Activated gamma-delta T cell treated with Interleukin-2 at 50 U/mL for 16 hours (primary cell): ENCODE measurements at places on chromosomes 13 and 19.

DNA sequence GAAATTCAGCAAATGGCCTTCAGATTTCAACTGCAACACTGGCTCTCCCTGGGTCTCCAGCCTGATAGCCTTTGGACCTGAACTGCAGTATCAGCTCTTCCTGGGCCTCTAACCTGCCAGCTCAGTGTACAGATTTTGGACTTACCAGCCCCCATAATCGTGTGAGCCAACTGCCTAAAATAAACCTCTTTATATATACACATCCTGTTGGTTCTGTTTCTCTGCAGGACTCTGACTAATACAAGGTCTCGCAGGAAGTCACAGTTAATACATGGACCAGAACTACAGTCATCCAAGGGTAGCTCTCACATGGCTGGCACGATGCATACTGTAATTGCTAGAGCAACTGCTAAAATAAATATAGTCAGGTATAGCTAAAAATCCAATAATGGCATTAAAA is 85.1 kb downstream of the KATNAL1 start:
- DNase-seq: no peak

DNA sequence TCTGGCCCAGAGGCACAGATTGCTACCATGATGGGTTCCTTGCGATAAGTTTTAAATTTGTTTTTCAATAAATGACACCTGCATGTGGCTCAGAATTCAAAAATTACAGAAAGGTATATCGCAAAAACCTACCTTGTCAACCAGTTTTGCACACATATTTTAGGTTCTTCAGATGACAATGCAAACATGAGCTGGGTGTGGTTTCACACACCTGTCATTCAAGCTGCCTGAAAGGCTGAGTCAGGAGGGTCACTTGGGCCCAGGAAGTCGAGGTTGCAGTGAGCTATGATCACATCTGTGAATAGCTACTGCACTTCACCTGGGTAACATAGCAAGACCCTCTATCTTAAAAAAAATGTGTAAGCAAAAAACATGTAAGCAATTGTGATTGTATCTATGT is 56.1 kb downstream of the DNM2 start:
- DNase-seq: no peak

DNA sequence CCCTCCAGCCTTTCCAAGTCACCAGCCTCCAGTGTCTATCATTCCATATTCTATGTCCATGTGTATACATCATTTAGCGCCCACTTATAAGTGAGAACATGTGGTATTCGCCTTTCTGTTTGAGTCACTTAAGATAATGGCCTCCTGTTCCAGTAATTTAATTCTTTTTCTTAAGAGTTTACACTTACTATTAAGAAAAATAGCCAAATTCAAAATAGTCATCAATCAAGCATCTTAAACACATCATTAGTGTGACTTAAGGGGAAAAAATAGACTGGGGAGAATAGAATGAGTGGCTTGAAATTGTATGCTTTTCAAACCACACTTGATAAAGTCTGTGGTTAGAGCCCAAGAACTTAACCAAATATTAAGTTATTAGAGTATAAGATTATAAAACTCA is 248.0 kb downstream of the MAB21L1 start:
- DNase-seq: no peak

- DNase-seq: no peak
Observed at GRCh38 chr19:50723069-50723468, at the start of gene CLEC11A. Gene CLEC11A (plus strand): TSS chr19:50723364. CDS start chr19:50723526, 162 bp downstream.

DNA sequence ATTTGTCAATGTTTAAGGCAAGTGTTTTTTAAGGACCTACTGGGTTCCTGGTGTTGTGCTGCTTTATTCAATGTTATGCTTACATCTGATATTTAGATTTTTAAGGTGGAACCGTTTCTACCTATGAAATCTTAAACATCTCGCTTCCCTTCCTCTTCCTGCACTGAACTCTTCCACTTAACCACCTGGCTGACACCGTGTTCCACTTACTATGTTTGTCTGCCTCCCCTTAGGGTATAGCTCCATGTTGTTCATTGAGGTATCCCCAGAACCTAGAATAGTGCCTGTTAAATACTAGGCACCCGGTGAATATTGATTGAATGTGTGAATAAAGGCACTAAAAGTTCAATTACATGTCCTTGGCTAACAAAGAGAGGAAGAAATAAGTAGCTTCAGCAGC is 104.9 kb downstream of the RNF17 start:
- no peak for DNase-seq

- DNase-seq: no peak
Observed at GRCh38 chr13:64505336-64505910, 2724.7 kb downstream of the PCDH9 start.

DNA sequence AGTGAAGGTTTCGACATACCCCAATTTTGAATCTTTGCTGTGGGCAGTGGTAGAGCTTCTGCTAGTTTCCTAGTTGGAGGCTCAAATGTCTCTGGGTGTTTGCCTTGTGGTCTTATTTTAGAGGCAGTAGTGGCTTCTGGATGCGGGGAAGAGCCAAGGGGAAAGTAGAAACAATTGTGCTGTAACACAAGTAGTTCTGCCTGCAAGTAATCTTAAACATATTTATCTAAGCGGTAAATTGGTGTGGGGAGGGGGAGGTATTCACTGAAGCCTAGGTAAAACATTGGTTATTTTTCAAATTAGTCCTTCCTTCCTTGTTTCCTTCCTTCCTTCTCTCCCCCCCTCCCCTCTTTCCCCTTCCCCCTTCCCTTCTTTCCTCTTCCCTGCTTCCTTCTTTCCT is at the start of gene PCDH20:
Gene PCDH20, minus strand, starts transcription at position 101 of the 400 bp plus-strand sequence. CDS start 691 bp downstream, outside the sequence.
- no peak for DNase-seq

- no peak for DNase-seq
Observed at GRCh38 chr13:48004201-48004600, 3.1 kb upstream of the SUCLA2 start.

DNA sequence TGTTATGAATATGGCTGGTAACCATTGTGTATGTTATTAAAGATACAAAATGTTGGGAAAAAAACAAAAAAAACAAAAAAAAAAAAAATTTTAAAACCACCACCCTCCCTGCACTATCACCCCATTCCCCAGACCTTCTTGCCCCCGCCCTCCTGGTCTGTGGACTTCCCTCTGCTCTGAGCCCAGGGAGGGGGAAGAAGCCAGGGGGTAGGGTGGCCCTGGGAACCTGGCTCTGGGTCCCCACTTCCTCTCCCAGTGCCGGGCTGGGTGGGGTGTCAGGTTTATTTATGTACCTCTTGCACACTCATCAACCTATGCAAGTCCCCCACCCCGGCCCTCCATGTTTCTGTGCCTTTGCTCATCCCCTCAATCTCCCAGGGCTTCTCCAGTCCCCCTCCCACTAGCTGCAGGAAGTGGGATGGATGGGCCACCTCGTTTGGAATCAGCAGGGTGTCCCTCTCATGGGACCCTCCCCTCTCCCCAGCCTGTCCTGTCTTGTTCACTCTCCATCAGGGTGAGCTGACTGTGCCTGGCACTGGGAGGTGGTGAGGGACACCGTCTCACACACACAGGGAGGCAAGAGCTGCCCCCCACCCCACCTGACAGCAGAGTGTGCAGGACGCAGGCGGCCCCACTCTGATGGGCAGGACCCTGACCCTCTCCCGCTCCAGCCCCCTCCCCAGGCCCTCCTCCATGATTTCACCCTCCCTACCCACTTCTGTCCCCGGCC is 5.9 kb downstream of the PAF1 start:
- DNase-seq: no peak

DNA sequence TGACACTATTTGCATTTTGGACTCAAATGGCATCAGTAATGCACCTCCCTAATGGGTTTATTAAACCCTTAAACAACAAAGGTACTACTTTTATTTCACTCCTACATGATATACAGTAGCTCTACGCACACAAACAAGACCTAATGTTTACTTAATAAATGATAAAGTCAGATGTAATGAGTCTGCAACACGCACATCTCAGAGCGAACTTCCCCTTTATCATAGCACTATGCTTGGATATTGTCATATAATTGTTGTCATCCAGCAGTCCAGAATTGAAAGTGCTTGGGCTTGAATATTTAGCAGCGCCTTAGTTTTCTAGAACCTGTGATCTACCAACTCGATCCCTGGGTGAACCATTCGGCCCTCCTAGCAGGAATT is 772 bp downstream of the PARP4 start:
- no peak for DNase-seq

DNA sequence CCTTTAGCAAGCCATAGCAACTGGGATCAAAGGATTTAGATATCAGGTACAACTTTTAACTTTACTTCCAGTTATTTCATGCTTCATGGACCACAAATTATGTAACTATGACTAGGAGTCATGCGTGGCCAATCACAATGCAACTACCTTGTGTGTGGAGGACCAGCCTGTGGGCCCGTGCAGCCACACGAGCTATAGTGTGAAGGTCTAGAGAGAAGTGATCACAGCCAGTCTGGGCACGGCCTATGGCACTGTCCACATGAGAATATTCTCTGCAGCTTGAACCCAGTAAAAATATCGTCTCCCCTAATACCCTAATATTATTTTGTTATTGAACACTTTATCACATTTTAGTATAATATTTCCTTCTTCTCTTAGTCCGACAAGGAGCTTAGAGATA is 464.9 kb upstream of the MIR17HG start:
- no peak for DNase-seq

DNA sequence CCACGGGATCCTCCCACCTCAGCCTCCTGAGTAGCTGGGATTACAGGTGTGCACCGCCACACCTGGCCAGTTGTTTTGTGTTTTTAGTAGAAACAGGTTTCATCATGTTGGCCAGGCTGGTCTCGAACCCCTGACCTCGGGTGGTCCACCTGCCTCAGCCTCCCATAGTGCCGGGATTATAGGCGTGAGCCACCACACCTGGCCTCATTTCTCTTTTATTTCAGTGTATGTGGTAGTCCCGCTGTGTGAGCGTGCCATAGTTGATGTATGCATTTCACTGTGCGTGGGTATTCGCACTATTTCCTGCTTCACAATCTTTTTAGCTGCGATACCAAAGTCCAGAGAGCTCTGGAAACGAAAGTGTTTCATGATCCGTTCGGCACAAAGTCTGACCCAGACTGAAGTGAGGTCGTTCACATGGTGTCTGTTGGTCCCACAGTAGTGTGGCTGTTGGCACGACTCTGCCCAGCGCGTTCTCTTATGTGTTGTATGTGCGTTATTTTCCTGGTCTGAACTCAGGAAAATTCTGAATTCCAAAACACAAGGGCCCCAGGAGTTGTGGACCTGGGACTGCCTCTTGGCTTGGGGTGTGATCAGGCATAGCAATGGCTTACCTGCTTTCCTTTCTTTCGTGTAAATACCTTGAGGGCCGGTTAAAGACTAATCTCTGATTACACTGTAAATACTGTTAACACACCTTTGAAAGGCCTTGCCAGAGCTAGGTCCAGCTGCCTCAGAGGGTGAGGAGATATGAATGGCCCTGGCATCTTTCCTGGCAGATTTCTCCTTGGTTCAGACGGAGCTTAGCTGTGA is 8.6 kb downstream of the EPN1 start:
- no peak for DNase-seq

- no peak for DNase-seq
Observed at GRCh38 chr13:110666255-110666533, 39.7 kb downstream of the CARS2 start.

GRCh38 chr19:51354103-51354741 is 12.0 kb downstream of the ETFB start:
- DNase-seq: no peak

DNA sequence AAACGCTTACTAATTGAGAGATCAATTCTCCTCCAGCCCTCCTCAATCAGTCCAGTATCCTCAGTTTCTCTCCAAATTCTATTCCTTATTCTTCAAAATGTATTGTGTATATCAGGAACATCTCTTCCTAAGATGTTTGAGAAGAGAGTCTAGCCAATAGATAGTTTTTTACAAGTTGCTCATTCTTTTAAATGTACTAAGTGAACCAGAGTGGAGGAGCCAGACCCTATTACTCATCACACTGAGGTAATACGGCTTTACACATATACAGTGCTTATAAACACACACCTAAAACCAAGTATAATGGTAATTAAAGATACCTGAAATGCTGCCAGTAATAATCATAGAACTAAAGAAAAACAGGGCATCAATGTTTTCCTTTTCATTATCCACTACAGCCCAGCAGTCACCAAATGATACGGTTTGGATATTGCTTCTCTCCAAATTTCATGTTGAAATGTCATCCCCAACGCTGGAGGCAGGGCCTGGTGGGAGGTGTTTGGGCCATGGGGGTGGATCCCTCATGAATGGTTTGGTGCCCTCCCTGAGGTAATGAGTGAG is 45.2 kb upstream of the HMGB1 start:
- no peak for DNase-seq

- no peak for DNase-seq
Observed at GRCh38 chr19:49629659-49630058, 10.3 kb downstream of the RRAS start.

DNA sequence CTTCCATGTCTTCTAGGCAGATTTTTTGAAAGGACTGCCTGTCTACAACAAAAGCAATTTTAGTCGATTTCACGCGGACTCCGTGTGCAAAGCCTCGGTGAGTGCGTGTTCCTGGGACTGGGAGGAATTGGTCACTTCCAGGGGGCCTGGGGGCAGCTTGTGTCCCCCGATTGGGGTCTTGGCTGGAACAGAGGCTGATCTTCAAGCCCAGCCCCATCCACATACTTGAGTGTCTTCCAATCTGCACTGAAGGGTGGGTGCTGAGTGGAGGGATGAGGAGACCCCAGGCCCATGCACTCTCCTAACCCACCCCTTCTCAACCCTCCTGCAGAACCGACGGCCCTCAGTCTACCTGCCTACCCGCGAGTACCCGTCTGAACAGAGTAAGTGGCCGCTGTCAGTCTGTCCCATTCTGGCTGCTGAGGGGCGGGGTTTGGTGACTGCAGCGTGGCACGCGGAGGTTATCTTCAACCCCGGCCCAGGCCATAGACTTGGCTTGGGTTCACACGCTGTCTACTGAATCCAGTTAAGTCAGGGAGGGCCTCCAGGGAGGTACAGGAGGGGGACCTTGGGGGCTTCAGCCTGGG is 4.7 kb downstream of the DDA1 start:
- no peak for DNase-seq

DNA sequence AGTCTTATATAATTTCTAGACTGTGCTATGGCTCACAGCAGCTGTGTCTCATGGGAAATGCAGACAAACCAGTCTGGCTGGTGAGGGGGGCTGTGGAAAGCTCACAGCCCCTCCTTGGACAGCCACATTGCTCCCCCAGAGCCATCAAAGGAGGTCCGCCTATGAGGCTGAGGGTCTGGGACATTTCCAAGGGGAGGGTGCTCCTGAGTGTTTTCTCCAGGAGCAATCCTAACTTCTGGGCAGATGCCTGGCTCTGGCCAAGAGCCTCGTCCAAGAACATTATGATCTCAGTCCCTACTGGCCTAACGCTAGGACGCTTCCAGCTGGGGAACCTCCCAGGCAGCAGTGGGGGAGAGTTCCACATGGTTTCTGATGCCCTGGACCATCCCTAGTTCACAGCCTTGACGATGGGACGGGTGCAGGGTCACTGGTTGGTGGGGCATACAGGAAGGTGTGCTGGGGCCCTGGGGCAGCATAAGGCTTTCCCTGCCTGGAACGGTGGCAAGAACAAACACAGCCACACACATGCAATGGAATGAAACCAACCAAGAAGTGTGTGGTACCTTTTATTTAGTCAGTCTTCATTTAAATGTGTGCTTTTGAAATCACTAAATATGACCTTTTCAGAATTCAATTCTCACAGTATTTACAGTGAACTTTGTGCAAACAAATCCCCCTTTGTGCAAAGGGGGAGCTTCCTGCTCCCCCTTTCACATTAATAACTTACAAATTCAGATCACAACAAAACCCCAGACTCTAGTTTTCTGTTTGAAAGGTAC is 60.6 kb downstream of the CDADC1 start:
- no peak for DNase-seq

GRCh38 chr13:78265098-78265497 is 338.3 kb downstream of the POU4F1 start:
- DNase-seq: no peak

- peak; percentile 74 for DNase-seq
Observed at GRCh38 chr19:38514812-38515633, 81.5 kb downstream of the RYR1 start.

- DNase-seq: no peak
Observed at GRCh38 chr13:94210816-94211215, 268.7 kb downstream of the DCT start.
